ENCODE measurements at places on chromosomes 6 and 20.

DNA sequence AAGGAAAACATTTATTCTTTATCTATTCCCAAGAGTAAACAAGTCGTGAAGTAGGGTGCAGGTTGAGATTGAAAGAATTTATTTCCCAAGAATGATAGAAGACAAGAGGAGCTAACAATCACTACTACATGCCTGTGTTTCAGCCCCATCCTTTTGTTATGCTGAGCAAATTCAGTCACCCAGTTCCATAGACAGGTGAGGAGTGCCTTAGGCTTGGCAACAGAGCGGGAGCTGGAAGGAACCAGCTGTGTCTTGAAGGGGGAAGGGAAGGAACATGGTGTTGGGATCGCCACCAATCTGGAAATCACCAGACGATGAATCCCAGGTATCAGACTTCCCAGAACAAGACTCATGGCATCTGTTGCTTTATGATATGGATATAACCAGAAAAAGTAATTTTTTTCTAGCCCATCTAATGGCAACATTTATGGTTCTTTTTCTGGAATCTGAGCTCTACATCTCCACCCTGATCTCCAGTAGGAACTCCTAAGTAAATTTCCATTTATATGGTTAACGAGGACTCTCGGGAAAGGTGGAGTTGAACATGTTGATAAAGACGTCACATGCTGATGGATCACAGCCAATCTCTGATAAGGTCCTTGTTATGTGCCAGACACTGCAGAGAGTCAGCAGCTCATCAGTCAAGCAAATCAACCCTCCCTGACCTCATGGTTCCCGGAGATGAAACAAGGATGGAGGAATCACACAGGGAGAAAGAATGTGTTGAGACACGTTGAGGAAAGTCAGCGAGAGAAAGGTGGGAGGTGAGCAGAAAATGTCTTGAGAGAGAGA, 344.9 kb downstream of the SMOC2 start:
- DNase-seq, result no peak

DNA sequence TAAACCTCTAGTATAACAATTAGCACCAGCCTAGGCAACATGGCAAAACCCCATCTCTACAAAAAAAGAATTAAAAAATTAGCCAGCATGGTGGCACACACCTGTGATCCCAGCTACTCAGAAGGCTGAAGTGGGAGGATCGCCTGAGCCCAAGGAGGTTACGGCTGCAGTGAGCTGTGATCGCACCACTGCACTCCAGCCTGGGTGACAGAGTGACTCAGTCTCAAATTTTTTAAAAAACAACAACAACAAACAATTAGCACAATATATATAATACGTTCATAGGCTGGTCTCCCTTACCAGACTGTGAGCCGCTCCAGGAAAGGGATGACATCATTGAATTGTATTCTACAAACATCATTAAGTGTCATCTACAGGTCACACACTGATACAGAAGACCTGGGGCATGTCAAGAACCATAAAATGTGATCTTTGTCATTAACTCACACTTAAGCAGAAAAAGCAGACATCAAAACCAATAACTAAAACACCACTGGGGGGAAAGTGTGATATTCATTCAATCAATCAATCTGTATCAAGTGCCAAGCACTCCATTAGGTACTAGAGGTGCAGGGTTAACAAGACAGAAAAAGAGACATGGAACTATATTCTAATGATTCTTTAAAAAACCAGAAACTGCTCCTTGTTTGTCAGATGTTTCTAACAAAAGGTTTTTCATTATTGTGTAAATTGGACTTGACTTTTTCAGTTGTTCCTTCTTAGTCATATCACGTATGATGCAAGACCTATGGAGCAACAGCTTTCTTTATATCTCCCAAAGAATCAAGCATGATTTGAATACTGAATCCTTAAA, 17.8 kb downstream of the MAP3K5 start:
- peak; percentile 67 for DNase-seq

- peak; percentile 78 for DNase-seq
Observed at GRCh38 chr6:169250660-169251059, 3.0 kb downstream of the THBS2 start.

- no peak for DNase-seq
Observed at GRCh38 chr6:105669232-105669631, 266.4 kb upstream of the PREP start.
